D721Med (cell line): ENCODE measurements at places on chromosomes 4 and X.

- no peak for DNase-seq
Measured at GRCh38 chr4:164203476-164203875, 550.5 kb upstream of the SMIM31 start.

DNA sequence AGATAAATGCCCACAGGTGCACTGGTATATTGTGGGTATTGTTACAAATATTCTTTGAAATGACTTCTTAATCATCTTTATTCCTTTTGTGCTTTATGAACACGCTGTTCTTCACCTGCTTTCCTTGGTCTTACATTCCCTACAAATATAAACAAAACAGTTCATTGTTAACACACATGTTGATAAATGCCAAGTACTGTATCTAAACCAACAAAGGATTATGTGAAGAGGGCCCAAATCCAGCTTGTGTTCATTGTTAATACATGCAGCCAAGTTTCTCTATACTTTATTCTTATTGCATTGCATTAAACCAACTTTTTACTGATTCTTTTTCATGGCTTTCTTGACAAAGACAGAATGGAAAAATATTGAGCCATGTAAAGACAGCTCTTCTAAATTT, 42.8 kb downstream of the AREG start:
- DNase-seq: no peak

- DNase-seq: no peak
Measured at GRCh38 chrX:150200820-150201287, 162.3 kb upstream of the MAMLD1 start.

- DNase-seq: no peak
Measured at GRCh38 chr4:56958111-56958517, 19.3 kb downstream of the NOA1 start.

DNA sequence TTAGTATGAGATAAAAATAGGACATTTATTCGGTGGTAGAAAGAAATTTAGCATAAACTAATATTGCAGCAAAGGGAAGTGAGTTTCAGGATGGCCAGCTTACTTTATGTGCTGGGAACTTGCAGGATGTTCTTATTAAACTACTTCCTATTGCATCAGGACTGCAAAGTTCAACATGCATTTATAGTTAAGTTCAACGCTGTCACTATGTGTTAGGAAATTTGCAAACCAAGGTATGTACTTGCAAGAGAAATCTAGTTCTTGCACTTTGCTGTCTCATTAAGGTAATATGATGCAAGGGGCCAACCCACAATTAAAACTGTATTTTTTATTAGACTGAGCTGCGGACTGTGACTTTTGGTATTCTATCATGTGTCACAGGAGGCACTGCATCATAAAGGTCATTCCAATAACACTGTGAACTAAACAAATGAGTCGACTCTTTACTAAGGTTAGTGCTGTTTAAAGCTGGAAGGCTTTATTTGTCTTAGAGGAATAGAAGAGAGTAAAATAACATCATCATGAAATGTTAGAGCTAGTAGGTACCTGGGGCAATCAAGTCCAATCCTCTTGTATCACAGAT, 1525.7 kb upstream of the TENM3 start:
- DNase-seq: no peak

DNA sequence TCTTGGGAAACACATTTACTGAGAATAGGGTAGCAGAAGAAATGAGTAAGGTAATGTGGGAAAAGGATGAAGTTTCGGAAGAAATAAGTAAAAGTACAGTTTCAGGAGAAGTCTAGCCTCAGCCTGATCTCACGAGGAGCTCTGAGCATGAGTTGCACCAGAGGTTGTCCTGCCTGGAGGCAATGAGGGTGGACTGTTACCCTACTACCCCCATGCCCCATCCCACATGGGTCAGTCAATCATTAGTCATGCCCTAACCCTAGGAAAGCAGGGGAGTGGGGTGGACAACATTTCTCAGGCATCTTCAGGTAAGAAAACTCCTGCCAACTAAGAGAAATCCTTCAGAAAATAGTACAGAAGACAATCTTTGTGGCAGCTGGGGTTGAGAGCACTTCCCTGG, 35.1 kb downstream of the HS3ST1 start:
- no peak for DNase-seq

- DNase-seq: no peak
Measured at GRCh38 chr4:184755278-184755677, 21.4 kb upstream of the CENPU start.

DNA sequence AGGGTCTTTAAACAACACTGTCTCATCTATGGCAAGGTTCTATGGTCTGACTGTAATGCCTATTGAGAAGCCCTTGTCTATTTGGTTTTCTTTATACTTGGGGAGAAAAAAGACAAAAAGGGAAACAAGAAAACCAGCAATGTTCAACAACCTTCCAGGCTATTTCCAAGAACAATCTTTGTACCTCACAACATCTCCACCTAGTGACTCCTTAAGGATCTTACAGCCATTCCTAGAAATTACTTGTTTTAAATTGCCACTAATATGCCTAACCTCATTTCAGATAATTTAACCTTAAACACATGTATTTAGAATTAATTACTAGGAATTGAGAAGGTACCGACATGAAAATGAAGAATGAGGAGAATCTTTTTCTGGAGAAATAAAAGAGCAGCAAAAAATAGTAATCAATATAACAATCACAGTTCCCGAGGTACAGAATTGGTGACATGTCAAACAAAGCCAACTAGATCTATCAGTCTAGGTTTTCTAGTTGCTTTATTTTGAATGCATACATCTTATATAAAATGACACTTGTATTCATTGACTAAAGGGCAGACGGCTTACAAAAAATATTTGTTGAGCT, 1.6 kb upstream of the RBM46 start:
- no peak for DNase-seq

DNA sequence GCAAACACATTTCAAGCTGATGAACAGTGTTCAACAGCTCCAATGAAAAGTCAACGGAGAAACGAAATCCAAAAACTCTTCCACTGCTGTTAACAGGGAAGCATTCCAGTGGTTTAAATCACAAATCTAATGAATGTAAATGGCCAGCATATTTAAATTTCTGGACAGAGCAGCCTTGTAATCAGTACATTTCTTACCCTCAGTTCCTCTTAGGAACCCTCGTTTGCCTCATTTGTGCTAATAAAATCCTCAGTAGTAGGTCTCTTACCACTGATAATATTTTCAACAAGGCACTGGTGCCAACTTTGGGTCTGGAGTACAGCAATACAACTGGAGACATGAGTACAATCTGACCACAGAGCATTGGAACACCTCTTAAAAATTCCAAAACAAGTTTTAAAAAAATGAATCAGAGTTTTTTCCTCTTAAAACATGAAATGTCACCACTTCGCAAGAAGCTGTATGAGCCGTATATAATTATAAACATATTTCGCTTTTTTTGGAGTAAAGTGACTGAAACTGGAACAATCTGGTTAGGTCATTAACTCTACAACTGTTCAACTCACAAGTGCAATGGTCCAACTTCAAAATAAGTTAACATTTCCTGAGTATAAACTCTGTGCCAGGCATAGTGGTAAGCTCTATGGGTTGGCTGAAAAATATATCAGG, 211.2 kb downstream of the CPEB2 start:
- no peak for DNase-seq

DNA sequence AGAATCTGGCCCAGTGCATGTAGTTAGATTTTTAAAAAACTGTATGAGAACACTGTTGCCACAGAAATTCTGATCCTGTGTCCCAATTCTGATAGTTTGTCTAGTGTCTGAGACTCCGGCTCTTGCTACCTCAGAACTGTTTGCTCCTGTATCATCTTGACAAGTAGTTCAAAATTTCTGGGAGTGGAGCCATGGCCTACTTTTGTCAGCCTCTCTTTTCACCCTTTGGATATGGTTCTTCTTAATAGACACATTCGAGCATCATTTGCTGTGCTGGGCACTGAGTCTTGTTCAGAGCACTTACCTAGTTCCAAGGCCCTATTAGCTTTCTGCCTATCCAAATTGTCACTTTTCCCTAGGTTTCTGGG, 46.9 kb downstream of the ATP10D start:
- DNase-seq: no peak

DNA sequence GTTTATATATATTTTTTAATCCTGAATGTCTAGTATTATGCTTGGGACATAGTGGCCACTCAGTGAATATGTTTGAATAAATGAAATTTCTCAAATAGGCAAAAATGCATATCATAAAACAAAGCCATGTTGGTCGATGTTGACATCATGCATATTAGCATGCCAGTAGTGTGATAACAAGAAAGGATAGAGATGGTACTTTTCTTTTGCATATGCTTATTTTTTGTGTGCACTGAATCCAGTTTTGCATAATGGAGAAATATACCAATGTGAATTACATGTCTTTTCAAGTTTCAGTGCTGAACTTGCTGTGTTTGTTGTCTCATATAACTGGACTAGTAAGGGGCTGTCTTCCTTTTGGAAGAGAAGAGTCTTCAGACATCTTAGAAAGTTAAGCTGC, 7.5 kb downstream of the CPE start:
- DNase-seq: no peak

GRCh38 chr4:24688453-24688852, 104.1 kb upstream of the DHX15 start:
- DNase-seq: no peak

DNA sequence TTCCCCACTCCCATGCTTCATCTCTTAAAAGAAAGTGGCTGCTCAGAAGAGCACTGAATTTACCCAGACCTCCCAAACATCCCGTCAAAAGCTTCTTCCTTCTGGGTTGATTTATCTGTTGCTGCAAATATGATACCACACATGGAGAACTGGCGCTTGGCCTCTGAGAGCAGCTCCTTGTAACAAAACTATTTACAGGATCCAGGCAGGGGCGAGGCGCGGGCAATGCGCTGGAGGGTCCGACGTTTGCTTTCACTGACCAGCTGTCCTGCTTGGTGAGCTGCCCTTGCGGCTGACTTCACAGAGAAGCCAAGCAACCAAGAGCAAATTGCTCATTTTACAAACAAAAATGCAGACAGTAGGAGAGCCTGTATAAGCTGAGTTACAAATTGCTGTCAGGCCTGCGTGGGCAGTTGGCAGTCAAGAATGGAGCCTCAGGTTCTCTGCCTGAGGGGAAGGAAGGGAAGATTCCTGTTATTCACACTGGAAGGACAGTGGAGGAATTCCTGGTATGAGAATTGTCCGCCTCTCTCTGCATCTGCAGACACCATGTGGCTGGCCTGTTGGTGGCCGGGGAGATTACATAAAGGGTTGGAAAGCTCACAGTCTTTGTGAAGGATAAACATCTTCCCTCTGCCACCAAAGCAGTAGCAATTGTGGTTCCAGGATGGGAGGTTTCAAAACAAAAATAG, 192.2 kb upstream of the LEF1 start:
- no peak for DNase-seq

GRCh38 chr4:141174457-141174856, 41.2 kb upstream of the RNF150 start:
- DNase-seq: no peak

DNA sequence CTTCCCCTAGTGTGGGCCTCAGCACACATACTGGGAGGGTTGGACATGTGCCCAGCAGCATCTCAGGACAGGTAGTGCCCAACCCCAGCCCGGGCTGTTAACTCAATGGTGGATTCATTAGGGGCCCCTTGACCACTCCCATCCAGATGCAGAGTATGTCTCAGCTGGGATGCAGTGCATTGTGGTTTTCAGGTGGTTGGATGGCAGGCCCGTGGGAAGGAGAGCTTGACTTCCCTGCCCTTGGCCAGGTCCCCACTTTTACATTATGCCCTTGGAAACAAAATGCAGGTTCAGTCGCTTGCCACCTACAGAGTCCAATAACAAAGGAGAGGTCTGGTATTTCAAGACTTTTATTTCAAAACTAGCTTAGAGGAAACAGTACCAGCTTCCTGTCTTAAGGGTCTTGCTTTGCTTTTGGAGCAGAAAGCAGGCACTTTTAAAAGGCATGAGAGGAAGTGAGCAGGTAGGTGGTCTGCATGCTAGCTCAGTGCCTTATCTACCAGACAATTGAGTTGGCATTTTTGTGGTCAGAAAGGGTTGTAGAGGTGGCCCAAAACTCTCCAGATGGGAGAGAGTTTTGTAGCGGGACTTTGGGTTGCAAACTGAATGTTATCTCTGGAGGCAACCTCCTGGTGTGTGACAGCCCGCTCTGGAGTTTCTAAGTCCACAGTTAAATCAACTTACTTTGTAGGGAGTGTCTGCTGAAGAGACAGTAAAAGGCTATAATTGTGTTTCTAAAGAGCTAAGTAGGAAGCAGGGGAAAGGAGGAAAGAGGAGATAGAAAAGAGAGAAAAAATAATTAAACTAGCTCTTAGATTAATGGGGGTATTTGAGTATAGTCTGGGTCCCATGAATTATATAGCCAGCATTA, 171.0 kb downstream of the GALNTL6 start:
- no peak for DNase-seq

DNA sequence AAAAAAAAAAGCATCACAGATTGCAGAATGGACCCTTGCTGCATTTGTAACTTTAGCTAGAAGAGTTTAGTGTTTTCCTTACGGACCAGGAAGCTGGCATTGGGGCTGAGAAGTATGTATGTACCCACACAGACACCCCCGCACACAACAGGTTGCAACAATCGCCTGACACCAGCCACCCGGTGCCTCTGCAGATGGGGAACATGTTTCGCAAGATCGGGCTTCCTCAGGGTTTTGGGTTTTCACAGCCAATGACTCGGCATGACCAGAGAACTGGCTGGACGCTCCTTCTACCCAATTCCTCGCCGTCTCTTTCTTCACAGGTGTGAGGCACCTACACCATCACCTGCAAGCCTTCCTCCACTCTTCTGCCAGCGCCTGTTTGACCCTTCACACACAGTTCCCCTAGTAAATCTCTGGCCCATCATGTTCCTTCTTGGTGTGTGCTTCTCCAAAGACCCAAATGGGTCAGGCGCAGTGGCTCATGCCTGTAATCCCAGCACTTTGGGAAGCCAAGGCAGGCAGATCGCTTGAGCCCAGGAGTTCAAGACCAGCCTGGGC, 70.4 kb downstream of the DHRSX start:
- DNase-seq: no peak
